Left ventricle myocardium superior (tissue), 1 donor: ENCODE measurements at places on chromosomes 6 and 20. TPM values are rescaled to one million over a fixed set of nuclear protein-coding genes. Genes with fewer than 3 reads are reported as not detected.

The PSMB8 gene
- 16.2 TPM for total RNA-seq

The BMP5 gene
- total RNA-seq: 2.8 TPM

The GRM1 gene
- 1.3 TPM for total RNA-seq

The HLA-DRB5 gene
- total RNA-seq: 19.5 TPM

The SLC44A4 gene
- not detected for total RNA-seq

The MOXD1 gene
- 3.5 TPM for total RNA-seq

The RNF182 gene
- total RNA-seq: 0.10 TPM

The ALDH8A1 gene
- total RNA-seq: 0.20 TPM

The WFDC12 gene
- total RNA-seq: not detected
